ENCODE measurements at places on chromosomes 13 and 19. TPM values are rescaled to one million over a fixed set of nuclear protein-coding genes. Genes with fewer than 3 reads are reported as not detected.

- no peak for DNase-seq
Measured at GRCh38 chr13:92313382-92313781, 913.2 kb upstream of the GPC6 start.

DNA sequence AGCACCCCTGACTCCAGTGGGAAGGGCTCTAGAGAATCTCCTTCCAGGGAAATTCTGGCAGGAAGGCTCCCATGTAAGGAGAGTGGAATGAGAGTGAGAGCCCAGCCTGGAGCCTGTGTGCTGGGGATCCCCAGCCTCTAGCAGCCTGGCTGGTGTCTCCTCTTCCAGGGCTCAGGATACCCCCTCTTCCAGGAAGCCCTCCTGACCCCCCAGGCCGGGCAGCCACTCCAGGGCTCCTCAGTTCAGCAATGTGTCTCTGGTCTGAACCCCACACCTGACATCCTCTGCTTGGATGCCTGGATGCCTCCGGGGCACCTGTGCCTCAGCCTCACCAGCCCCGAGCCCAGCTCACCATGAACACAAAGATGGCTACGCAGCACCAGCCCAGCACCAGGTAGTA lies 3.0 kb downstream of the C19orf33 start:
- DNase-seq, result no peak

Gene GPC6
- polyA plus RNA-seq, result 41.1 TPM

DNA sequence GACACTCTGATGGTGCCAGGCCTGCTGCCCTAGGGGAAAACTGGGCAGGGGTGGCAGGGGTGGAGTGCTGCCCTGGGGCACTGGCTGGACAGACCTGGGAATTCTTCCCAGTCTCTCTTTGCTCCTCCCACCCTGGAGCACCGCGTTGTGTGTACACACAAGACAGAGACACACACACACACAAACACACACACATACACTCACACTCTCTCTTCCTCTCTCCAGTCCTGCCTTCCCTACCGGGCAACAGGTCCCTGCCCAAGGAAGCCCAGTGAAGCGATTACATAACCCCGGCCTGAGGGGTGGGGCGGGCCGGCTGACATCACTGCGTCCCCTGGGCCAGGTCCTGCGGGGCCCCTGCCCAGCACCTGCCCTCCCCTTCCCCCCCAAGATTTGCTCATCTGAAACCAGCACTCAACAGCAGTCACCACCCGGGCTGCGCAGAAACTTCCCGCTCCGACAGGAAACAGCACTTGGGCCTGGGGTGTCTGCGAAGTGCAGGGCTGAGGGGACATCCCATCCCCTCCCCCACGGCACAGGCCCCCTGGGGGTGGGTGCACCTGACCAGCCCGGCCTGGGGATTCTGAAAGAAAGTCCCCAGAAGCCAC lies 1.2 kb downstream of the MKNK2 start:
- DNase-seq, result no peak

- DNase-seq, result no peak
Measured at GRCh38 chr13:97267418-97268059, 45.4 kb downstream of the MBNL2 start.

- no peak for DNase-seq
Measured at GRCh38 chr13:113553511-113554332, 30.8 kb upstream of the TFDP1 start.

Gene IGFL4
- polyA plus RNA-seq, result not detected

Gene ZNF506
- polyA plus RNA-seq, result 10.4 TPM

DNA sequence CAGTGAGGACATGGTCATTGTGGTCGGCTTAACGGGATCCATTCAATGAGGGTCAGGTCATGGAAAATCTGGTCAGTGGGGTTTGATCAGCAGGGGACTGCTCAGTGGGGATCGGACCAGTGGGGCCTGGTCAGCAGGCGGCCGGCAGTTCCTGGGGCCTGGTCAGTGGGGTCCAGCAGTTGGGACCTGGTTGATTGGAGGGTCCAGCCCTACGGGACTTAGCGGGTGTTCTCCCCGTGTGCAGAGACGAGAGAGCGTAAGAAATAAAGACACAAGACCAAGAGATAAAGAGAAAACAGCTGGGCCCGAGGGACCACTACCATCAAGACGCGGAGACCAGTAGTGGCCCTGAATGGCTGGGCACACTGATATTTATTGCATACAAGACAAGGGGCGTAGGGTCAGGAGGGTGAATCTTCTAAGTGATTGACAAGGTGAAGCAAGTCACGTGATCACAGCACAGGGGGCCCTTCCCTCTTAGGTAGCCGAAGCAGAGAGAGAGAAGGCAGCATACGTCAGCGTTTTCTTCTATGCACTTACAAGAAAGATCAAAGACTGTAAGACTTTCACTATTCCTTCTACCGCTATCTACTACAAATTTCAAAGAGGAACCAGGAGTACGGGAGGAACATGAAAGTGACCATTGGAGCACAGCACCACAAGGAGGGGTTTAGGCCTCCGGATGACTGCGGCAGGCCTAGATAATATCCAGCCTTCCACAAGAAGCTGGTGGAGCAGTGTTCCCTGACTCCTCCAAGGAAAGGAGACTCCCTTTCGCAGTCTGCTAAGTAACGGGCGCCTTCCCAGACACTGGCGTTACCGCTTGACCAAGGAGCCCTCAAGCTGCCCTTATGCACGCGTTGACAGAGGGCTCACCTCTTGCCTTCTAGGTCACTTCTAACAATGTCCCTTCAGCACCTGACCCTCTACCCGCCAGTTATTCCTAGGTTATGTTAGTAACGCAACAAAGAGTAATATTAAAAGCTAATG lies 62.1 kb upstream of the TPM4 start:
- no peak for DNase-seq

Gene NDUFS7
- 45.5 TPM for polyA plus RNA-seq

DNA sequence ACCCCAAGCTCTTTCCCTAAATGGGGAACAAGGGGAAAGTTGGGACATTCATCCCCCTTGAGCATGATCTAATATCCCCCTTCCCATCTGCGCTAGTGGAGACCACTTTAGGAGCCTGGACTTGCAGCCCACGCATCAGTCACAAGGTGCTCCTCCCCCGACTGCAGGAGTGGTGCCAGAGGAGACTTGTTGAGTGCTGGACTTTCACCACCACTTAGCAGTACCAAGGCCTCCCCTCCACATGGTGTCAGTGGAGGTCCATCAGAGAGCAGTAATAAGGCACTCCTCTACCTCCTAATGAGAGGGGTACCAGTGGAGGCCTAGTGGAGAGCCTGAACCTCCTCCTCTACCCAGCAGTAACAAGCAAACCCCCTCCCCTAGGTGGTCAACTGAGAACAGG lies 22.5 kb downstream of the CAB39L start:
- no peak for DNase-seq

DNA sequence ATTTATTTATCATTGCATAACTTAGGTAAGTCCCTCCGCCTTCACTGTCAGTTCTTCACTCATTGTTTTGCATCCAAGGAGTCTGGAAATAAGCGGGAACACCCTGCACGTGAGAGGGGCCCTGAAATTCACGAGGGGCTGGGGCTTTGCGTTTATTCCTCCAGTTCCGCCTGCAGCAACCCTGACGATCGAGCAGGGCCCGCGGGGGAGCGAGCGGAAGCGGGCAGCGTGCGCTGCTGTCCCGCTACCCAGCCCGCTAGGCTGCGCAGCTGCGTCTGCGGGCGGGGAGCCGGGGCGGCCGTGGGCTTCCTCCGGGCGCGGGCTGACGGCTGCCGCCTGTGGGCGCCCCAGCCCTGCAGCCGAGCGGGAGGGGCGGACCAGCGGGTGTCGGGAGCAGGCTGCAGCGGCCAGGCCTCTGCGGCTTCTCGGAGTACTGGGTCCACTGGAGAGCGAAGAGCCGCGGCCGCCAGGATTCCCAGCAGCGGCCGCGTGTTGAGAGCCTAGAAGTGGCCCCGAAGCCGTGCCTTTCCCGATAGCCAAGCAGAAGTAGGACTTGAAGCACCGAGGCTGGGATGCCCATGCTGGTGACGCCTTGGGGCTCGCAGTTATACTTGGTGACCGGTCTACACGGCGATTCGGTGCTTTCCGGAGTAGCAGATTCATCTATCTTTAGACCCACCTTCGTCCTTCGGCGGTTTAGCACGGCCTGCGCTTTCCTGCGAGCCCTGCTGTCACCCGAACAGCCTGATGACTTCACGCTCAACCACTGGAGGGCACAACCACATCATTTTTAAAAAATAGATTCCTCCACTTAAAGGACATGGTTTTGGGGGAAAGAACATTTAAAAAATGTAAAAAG lies 32.9 kb upstream of the SACS start:
- peak; percentile 42 for DNase-seq

Gene ITM2B
- polyA plus RNA-seq, result 341 TPM

- DNase-seq, result no peak
Measured at GRCh38 chr13:84865783-84866221, 933.4 kb downstream of the SLITRK6 start.

DNA sequence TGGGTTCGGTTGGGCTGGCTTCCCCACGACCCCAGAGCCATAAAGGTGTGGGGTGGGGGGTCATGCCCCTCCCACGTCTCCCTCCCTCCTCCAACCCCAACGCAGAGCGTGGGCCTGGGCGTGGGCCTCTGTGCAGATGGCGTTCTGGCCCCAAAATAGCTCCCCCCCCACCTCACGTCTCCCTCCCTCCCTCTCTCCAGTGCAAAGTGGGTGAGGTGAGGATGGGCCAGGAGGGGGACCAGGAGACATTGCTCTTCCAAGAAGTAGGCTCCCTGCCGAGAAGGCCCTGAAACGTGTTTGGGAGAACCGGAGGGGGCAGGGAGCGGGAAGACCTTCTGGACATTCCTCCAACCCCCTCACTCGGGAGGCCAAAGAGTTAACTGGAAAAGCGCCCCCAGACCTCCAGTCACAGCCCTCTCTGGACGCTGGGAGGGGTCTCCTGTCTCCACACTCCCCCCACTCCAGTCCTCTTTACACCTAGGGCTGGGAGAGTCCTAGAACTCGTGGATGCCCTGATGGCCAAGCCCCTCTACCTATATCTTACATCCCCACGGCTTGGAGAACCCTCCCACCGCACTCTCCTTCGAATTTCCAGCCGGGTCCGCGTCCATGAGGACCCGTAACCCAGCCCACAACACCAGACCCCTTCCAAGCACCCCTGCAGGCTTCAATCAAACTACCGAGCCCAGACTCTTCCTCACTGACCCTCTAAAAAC lies 855 bp downstream of the UNC13A start:
- no peak for DNase-seq

DNA sequence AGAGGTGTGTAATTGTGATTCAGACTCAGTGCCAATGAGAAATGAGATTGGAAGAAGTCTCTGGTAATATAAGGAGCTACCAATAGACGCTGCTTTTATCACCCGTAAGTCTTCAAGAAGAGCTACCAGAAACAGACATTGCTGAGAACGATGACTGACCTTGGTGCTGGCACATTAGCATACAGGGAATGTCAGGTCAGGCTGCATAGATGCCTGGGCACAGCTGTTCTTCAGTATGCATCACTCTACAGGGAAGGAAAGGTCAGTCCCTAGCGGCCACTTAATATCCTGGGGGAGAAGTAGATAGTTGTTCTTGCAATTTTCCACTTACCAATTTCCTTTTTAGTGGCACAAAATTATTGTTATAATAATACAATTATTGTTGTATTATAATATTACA lies 380.4 kb downstream of the PCDH9 start:
- DNase-seq, result no peak

- DNase-seq, result no peak
Measured at GRCh38 chr13:100068133-100068931, 20.6 kb upstream of the PCCA start.

Gene SIGLEC5
- not detected for polyA plus RNA-seq

Gene LIN37
- 5.5 TPM for polyA plus RNA-seq

Gene SCN1B
- 5.8 TPM for polyA plus RNA-seq

Data from AG04450 (cell line).